ENCODE measurements at places on chromosomes 7 and 10. TPM values are rescaled to one million over a fixed set of nuclear protein-coding genes. Genes with fewer than 3 reads are reported as not detected.

The SLC18A3 gene
- not detected for total RNA-seq

The PNLIPRP1 gene
- total RNA-seq: not detected

The OR2A1 gene
- under 0.01 TPM for total RNA-seq

The RNF148 gene
- 1.3 TPM for total RNA-seq

The TBC1D12 gene
- 17.0 TPM for total RNA-seq

The CALCR gene
- total RNA-seq: not detected

All from smooth muscle cell of trachea (primary cell).